ENCODE measurements at places on chromosomes 12 and 14. TPM values are rescaled to one million over a fixed set of nuclear protein-coding genes. Genes with fewer than 3 reads are reported as not detected.

CCDC177 gene
- total RNA-seq, result not detected

KERA gene
- not detected for total RNA-seq

CACNA1C gene
- total RNA-seq, result 0.05 TPM

DNA sequence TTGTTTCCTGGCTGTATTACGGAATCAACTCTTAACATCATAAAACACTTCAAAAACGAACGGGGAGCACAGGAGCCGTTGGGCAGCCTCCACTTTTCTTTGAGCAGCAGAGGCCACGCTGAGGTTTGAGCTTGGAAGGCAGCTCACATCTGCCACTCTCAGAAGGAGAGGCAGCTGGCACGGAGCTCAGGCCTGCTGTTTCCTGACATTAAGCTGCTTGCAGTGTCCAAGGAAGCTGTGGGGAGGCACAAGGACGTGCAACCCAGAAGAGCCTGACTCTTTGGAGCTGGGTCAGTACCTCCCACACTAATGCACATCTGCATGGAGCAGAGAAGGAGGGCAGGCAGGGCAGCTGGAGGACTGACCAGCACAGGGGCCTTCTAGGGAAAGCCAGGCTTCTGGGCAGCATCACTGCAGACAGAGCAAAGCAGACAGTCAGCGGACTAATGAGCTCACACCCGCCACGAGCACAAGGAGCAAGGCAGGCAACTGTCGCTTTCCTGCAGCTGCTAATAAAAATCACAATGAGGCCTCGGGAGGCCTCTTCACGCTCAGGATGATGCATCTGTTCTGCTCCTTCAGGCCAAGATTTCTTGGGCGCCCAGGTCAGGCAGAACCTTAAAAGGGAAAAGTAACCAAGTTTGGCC is 211.1 kb downstream of the GLT1D1 start:
- no peak for DNase-seq
- peaks cover 4% of the 10 kb centered on the region for H3K27me3 ChIP-seq
- H3K36me3 ChIP-seq, result no peaks in the 10 kb centered on the region

- DNase-seq, result no peak
- no peak overlapping the region for H3K4me3 ChIP-seq
- no peaks in the 10 kb centered on the region for H3K36me3 ChIP-seq
- H3K27ac ChIP-seq, result no peak overlapping the region
- no peaks in the 10 kb centered on the region for H3K27me3 ChIP-seq
Observed at GRCh38 chr12:130970165-130970907, 16.6 kb downstream of the ADGRD1 start.

DNA sequence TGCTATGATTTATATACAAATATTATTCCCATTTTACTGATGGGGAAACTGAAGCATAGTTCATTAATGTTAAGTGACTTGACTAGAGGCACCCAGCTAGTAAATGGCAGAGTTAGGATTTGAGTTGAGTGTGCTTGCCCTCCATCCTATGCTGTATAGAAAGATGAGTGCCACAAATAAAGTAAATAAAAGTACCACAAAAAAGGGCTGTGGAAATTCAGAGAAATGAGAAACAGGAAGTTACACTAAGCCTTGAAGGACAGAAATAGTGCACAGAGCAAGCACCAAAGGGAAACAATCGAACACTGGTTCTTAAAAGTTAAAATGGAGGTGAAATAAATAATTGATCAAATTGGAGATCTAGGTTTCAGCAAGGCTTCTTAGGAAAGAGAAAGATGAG is 9.2 kb upstream of the ABCD2 start:
- H3K36me3 ChIP-seq, result no peaks in the 10 kb centered on the region
- H3K27me3 ChIP-seq, result no peaks in the 10 kb centered on the region
- H3K4me3 ChIP-seq, result no peak overlapping the region
- no peak overlapping the region for H3K27ac ChIP-seq
- peaks cover 15% of the 10 kb centered on the region for H3K4me1 ChIP-seq

GRCh38 chr14:63542231-63542999 is 762 bp downstream of the PPP2R5E start:
- H3K36me3 ChIP-seq, result peaks cover 25% of the 10 kb centered on the region
- peak overlapping the region; percentile 99 for H3K4me3 ChIP-seq
- H3K27me3 ChIP-seq, result no peaks in the 10 kb centered on the region
- DNase-seq, result no peak

DNA sequence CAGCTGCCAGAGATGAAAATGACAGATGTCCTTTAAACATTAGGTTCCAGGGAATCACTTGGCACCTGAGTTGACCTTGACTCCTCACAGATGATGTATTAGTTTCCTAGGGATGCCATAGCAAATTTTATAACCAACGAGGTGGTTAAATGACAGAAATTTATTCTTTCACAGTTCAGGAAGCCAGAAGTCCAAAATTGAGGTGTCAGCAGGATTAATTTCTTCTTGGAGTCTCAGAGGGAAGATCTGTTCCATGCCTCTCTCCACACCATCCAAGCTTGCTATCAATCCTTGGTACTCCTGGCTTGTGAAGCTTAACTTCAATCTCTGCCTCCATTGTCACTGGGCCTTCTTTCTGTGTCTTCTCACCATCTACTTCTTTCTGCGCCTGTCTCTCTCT is 249.7 kb upstream of the BTG1 start:
- H3K27me3 ChIP-seq, result no peaks in the 10 kb centered on the region
- DNase-seq, result no peak
- peaks cover 69% of the 10 kb centered on the region for H3K4me1 ChIP-seq

GRCh38 chr14:96071561-96071960 is 32.4 kb downstream of the C14orf132 start:
- no peak for DNase-seq
- H3K4me3 ChIP-seq, result no peak overlapping the region
- no peaks in the 10 kb centered on the region for H3K36me3 ChIP-seq
